GM12878 (cell line): ENCODE measurements at places on chromosomes 2 and 18. TPM values are rescaled to one million over a fixed set of nuclear protein-coding genes. Genes with fewer than 3 reads are reported as not detected.

GRCh38 chr2:46557788-46558187 lies 78.4 kb downstream of the TMEM247 start:
- DNase-seq = no peak

Gene CFAP65
- not detected in 2 replicates for total RNA-seq

DNA sequence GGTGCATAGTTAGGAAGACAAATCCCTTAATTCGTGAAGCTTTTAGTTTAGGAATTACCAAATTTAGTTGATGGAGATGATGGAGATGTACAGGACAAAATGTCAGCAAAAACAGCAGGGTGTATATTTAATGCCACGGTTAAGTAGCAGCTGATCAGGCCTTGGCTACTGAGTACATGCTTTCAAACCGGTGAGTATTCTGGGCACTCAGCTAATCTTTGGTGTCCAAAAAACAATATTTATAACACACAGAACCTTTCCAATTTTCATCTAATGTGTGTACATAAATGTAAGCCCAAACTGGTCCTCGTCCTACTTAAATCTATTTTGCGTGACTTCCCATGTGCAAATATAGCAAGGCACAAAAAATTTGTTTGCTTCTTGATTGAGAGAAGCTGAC lies 703.4 kb upstream of the LINC00305 start:
- no peak for DNase-seq

DNA sequence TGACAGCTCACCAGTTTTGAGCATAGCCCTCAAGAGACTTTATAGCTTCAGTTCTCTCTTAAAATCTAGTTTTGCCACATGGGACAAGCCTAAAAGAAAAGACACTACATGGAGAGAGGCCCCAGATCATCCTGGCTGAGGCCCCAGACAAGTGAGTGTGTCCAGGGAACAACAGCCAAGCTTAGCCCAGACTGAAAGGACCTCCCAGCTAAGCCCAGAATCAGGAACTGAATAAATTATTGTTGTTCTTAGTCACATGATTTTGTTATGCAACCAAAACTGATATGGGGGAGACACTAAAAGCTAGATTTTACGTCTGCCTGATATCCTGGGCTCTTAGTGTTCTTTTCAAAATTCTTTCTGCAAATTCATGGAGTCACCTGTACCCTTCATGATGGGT lies 29.3 kb upstream of the LBH start:
- DNase-seq = no peak

Gene MRPS5
- total RNA-seq = 54.3 and 58.1 TPM in 2 replicates

DNA sequence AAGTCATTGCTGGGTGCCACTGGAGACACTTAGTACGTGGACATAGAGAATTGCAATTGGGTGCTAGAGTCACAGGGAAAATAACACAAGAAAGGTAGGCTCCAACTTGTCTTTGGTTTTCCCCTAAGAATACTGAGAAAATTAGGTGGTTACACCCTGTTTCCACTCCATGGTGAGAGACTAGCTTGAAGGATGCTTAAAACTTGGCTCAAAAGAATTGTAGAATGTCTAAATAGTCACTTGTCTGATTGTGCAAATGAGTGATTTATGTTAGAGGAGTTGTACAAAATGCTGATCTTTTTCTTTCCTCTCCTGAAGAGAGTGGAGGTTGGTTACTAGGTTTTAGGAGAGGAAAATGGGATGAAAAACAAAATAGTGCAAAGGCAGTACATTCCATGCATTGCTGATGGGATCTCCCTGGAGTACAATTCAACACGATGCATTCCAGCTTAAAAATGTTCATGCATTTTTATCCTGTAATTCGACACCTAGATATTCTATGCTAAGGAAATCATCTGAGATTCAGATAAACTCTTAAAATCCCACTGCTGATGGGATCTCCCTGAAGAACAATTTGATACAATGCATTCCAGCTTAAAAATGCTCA lies 2.2 kb upstream of the SERPINB12 start:
- DNase-seq = no peak

DNA sequence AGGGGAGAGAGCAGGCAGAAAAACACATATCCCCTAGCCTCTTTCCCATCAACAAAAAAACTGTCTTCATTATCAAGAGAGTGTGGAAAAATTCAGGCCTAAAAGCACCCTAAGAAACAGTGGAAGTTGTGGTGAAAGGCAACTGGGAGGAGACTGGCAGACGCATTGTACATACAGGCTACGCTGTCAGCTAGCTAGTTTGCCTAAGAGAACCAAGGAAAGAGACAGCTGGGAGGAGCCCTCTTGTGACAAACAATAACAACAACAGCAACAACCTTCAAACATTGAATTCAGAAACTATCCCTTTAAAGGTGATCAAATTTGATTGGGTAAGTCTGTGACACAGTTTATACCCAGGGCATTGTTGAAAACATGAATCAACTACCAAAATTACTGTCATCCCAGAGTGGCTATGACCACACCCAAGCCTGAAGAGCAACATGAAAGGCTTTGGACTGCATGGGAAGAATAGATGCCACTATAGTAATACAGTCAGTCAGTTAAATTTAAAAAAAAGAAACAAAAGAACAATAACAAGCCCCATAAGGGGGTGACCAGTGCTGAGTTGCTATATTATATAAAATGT lies 88.9 kb upstream of the CRIM1 start:
- DNase-seq = no peak

DNA sequence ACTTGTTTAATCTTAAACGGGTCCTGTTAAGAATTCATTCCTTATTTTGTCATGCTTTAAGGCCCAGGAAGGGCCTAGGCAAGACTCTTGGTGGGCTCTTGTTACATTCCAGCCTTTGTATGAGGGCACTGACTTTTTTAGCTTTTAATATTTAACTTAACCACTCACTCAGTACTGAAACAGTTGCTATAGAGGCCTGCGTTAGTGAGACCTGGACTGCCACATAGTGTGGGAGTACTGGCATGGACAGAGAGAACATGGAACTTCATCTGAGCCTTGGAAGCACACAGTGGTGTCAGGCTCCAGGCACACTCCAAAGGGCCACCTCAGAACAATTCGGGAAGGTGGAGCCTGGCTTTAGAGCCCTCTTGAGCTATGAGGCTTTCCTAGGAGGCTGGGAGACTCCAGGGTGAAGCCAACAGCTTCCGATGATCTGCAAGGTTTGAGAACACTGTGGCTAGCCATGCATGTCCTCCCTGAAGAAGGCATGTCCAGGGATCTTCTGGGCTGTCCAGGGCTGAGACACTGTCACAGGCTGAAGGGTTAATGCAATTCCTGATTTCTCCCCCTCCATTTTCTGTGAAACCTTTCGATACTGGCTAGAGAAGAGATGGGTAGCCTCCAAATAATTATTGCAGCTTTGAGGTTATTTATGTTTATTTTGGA lies 155.4 kb upstream of the ACAA2 start:
- DNase-seq = no peak

GRCh38 chr2:65737452-65738011 lies 305.1 kb upstream of the SPRED2 start:
- DNase-seq = no peak

Gene ZC3H6
- 4.7 and 5.0 TPM in 2 replicates for total RNA-seq

GRCh38 chr18:11258039-11258610 lies 108.8 kb upstream of the PIEZO2 start:
- no peak for DNase-seq

GRCh38 chr18:58054041-58054781 lies 10.2 kb downstream of the NEDD4L start:
- DNase-seq = no peak

- DNase-seq = no peak
Measured at GRCh38 chr18:55400590-55401541, 187.1 kb downstream of the TCF4 start.

Gene ANAPC1
- total RNA-seq = 74.5 and 78.9 TPM in 2 replicates

- DNase-seq = no peak
Measured at GRCh38 chr2:68607837-68608236, 35.5 kb upstream of the PROKR1 start.

Gene SKA1
- total RNA-seq = 24.0 and 25.6 TPM in 2 replicates

DNA sequence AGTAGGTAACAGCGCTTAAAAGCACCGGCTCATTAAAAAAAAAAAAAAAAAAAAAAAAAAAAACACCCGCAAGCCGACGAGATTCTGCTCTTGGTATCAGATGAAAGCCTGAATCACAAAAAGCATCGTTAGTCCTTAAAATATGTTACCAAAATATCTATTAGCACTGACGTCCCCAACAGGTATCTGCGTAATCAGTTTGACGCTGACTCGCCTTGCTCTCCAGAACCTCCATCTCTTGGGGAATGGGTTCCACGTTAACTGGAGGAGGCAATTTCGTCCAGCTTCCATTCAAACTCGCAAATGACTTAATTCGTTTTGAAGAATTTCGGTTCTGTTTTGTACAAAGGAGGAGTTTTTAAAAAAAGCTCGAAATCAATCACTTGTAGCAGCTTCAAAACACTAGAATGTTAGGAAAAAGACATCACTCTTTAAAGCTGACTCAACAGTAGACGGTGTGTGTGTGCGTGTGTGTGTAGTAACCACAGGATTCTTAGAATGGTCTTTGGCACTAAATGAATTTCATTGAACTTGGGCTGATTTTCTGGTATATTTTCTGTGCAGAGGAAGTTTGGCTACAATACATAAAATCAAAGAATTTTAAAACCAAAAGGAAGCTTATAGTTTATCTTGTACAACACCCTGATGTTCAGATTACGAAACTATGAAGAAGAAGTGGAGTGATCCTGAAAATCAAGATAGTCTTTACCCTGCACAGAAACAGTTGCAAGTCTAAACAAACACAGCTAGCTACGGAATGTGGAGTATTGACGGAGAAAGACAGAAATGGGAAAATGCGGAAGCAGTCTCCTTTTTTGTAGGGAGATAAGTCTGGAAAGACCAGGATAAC lies 1.1 kb upstream of the PGAP1 start:
- DNase-seq = no peak

- DNase-seq = no peak
Measured at GRCh38 chr2:113246606-113247005, 32.1 kb downstream of the PAX8 start.

GRCh38 chr18:27005589-27005988 lies 140.1 kb upstream of the AQP4 start:
- DNase-seq = no peak

DNA sequence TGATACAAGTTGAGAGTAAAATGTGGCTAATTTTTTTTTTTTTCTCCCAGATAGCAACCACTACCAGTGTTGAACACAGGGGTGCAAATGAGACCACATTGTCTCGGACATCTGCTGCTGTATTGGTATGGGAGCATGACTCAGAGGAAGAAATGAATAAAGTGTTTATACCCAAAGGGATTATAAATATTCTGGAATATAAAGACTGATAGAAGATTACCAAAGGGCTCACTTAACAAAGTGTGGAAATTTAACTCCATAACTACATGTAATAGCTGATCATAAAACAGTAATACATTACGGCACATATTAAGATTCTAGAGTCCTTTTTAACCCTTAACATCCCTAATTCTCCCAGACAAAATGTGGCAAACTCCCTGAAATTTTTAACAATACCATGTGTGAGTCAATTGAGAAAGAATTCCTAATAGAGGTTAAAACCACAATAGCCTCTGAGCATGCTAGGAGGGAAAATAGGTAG lies 1023.0 kb upstream of the ACVR2A start:
- DNase-seq = no peak

DNA sequence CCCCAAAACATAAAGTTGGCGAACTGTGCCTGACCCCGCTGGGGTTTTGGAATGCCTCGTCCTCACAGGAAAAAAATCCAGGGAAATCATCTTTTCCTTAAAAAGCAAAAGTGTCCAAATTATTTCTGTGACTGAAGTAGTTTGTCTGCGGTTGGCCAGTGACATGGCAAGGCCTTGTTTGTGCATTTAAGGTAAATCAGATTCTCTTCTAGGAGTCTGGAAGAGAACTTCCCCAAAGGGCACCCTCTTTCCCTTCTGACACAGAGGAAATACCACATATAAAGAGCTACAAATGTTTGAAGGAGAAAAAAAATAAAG lies 737 bp upstream of the CYB5A start:
- no peak for DNase-seq

Gene MC2R
- 0.15 TPM in 1 of 2 replicates, not detected in the other for total RNA-seq

Gene DSG1
- 2.8 and 3.9 TPM in 2 replicates for total RNA-seq

DNA sequence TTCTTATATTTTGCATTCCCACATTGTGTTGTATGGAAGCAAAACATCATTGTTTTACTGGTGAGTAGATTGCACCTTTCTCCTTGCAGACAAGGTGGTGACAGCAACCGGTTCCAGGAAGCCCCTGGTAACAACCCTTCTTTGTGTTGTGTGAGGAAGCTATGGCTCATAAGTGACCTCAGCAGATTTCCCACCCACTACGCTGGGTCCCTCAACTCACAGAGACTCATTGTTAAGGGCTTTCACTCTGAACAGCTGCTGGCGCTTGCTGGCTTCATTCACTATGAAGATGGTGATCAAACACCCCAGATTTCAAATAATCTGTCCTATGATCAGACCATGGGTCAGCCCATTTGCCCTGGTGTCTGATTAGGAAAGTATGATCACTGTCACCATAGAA lies 53.4 kb downstream of the WIPF1 start:
- no peak for DNase-seq

Gene PXDN
- 0.58 and 0.69 TPM in 2 replicates for total RNA-seq

Gene MERTK
- 0.37 and 1.0 TPM in 2 replicates for total RNA-seq

Gene MAPRE2
- total RNA-seq = 23.9 and 27.9 TPM in 2 replicates

Gene CAPN13
- not detected in 2 replicates for total RNA-seq

GRCh38 chr2:46534589-46534988 lies 55.2 kb downstream of the TMEM247 start:
- DNase-seq = no peak

Gene HOXD9
- not detected in 2 replicates for total RNA-seq

DNA sequence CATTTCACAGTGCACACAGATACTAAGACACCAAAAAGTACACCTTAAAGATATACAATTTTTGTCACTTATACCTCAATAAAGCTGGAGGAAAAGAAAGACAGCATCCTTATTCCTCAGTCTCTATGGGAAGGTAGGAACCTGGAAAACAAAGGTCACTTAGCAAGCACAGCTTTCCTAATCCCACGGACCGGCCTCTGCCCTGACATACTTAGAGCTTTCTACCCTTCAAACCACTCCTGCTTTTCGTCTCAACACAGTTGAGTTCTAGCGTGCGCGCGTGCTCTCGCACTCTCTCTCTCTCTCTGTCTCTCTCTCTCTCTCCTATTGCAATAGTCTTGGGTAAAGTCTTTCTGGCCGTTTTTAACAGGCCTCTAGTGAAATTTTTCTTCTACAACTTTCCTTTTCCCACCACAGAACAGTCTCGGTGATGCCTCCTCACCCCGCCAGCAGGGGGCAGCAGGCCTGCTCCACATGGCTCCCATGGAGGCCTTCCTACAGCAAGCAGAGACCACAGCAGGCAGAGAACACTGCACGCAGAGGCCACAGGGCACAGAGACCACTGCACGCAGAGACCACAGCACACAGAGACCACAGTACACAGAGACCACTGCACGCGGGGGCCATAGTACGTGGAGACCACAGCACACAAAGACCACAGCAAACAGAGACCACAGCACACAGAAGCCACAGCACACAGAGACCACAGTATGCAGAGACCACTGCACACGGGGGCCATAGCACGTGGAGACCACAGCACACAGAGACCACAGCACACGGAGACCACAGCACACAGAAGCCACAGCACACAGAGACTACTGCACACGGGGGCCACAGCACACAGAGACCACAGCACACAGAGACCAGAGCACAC lies 106.9 kb downstream of the FBXO15 start:
- no peak for DNase-seq

Gene SKOR2
- total RNA-seq = not detected in 2 replicates
